ENCODE measurements at places on chromosomes 6 and 20.

DNA sequence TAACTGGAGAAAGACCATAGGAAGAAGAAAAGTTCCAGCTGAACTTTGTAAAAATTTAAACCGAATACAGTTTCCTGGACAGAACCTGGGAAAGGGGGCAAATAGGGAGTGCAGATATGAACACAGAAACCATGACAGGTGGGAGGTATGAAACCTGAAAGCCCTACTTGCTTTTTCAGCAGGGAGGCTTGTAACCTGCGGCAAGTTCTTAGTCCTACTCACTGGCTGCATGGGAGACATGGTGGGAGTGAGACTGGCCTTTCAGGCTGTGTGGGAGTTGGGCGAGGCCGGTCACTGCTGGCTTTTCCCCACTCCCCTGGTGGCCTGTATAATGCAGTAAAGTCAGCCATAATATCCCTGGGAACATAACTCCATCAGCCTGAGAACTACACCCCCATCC is 54.2 kb downstream of the ROS1 start:
- DNase-seq: no peak

DNA sequence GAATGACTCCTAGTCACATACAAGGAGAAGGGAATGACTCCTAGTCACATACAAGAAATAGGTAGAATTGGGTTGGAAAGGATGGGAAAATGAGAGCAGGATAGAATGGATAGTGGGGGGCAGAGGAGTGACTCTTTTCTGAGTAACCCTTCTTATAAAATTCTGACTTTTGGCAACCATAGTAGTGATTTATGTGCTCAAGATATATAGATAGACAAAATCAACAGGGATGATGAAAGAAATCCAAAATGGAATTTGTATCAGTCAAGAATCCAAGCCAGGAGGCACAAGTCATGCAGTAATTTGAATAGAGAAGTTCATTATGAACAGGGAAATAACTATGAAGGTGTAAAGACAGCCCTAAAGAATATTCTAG is 41.7 kb downstream of the ADAT2 start:
- no peak for DNase-seq

GRCh38 chr20:33933469-33933909 is 60.2 kb upstream of the RALY start:
- DNase-seq: peak; percentile 70

DNA sequence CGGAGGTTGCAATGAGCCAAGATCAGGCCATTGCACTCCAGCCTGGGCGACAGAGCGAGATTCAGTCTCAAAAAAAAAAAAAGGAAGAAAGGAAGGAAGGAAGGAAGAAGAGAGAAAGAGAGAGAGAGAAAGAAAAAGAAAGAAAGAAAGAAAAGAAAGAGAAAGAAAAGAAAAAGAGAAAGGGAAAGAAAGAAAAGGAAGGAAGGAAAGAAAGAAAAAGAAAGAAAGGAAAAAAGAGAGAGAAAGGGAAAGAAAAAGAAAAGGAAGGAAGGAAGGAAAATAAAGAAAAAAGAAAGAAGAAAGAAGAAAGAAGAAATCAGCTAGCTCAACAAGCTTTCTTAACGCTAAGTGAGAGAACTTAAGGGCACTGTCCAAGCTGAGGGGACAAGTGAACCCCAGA is 7.6 kb upstream of the MATN4 start:
- DNase-seq: no peak

DNA sequence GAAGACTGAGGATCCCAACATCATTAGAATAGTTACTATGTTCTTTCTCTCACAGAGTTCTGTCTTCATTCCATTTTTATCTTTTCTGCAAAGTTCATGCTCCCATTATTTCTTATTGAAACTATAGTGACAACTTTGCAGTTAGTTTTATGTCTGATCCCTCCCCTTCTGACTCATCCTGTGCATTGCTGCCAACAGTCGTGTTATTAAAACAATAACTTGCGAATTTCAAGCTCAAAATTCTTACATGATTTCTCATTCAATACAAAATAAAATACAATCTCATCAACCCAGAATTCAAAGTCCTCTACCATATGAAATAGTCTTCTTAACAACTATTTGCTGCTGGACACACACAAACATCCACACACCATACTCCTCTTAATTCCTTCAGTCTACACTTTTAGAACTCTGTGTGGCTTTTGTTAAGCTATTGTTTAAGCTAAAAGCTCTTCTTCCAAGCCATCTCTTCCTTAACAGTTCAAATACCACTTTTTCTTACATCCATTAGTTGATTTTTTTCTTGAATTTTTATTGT is 261.4 kb upstream of the IRAK1BP1 start:
- DNase-seq: no peak

DNA sequence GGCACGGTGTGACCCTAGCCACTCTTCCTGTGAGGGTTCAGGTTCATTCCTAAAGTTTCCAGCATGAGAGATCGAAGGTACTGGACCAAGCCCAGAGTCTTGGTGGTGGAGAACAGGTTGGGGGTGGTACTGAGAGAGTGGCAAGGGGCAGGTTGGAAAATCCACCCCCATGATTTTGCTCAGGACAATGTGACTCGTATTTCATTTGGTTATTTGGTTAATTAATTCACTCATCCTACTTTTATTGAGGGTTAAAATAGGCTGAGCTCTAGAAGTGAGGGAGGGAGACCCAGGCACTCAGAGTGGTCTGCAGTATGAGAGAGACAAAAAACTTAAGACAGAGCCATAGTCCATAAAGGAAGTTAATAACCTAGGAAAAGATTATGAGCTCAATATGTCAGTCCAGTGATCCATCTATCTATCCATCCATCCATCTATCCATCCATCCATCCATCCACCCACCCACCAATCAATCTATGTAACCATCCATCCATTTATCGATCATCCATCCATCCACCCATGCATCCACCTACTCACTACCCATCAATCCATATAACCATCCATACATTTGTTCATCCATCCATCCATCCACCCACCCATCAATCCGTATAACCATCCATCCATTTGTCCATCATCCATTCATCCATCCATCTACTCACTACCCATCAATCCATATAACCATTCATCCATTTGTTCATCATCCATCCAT is 6.7 kb upstream of the BPIFB6 start:
- DNase-seq: no peak

- DNase-seq: no peak
Measured at GRCh38 chr6:42761287-42762067, 15.6 kb upstream of the TBCC start.

- DNase-seq: no peak
Measured at GRCh38 chr6:118509009-118509617, 39.0 kb upstream of the PLN start.

DNA sequence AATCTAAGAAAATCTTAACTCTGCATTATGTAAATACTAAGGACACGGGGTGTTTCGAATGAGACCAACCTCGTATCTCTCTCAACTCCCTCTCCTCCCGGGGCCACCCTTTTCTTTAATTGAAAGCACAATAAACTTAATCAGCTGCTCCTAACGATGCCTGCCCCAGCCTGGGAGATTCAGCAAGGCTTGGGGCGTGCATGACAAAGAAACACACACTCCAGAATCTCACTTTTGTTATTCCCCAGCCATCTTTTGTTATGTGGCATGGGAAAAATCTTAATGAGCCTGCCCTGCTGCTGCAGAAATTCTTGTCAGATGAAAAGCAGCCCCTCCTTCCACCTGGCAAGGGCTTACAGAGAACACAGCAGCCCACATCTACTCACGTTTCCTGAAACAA is 117.4 kb downstream of the TTLL2 start:
- DNase-seq: no peak

GRCh38 chr6:161496941-161497340 is 223.1 kb upstream of the AGPAT4 start:
- no peak for DNase-seq

DNA sequence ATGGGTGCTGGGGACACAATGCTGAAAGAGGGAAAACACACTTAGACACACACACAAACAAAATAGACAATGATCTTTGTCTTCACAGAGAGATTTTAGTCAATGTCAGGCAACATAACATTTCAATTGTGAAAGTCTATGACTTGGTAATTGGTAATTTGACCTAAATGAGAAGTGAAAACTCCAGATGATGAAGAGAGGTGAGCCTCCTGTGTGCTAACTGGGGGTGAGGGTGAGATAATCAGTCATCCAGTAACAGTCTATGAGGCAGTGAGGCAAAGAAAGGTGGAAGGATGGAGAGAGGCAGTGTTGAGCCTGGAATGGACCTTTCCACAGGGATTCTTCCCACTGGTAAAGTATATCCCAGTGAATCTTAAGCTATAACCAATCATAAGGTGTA is 744.2 kb downstream of the MAFB start:
- no peak for DNase-seq

DNA sequence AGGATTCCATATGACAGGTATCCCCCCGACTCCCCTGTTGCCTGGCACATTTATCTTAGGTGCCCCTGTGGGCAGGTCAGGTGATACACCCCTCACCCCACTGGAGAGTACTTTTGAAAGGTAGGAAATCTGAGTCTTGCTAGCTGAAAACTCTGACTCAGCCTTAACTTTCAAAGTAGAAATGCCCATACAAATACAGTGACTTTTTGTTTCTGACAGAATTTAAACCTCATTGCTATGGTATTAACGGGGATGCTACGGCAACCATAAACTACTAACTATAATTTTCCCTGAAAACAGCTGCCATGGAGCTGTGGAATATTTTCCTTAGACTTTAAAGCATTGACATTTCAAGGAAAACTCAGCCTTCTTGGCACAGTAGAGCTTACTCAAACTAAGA is 536.0 kb downstream of the RFPL4B start:
- DNase-seq: no peak
